ENCODE measurements at places on chromosomes 6 and 20.

- DNase-seq = no peak
Observed at GRCh38 chr6:111423055-111423633, 59.9 kb downstream of the REV3L start.

DNA sequence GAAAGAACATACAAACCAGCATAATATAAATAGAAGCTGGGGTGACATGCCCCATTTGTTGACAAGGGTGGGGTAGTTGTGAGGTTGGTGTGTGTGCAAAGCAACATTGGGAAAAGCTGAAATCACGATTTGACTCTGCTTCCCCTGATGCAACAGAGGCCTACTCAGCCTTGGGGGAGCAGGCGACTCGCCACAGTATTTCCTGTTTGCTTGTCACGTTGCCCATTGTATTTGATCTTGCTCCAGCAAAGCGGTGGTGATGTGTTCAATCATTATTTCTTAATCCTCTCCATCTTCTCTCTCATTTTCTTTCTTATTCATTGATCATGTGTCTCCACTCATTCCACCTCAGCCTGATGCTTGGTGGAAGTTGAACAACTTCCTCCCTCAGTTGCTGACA lies 165.8 kb upstream of the CITED2 start:
- DNase-seq = peak; percentile 67

DNA sequence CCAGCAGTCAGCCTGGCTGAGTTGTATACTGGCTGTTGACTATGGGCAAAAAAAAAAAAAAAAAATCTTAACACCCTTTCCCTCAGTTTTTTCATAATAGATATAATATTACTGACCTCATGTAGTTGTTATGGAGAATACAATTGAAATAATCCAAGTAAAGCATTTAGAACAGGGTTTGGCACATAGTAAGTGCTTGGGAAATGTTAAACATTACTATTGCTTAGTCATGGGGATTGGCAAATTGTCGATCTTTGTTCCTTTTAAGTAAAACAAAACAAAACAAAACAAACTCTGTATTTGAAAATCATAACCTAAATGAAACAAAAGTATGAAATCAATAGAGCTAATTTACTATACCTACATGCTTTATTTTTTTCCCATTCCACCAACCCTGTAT lies 458.4 kb downstream of the GRIK2 start:
- no peak for DNase-seq

DNA sequence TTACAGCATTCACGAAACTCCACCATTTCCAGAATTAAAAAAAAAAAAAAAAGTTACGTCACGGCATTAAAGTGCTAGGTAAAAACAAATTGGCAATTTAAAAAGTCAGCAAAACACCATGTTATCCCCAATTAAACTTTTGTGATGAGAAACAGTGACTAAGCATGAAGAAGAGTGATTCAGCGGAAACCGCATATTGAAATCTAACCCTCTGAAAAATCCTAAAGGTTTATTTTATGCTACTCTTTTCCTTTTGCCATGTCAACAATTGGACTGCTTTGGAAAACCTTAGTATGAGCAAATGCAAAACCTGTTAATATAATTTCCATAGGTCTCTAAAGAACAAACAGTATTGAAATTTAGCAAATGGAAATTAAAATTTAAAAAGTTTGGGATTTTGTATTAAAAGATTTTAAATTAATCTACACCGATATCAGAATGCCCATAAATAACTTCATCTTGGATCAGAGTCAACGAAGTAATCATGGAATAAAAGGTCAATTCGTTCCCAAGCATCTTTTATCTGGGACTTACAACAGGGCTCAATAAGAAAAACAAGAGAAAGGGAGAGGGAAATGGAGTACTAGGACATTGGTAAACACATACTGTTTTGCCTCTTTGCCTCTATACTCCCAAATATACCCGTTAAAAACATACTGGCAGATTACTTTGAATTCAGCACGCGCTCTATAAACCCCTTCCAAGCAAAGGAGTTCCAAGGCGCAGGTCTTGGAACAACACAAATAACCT lies 1.1 kb downstream of the FBXO30 start:
- DNase-seq = no peak

DNA sequence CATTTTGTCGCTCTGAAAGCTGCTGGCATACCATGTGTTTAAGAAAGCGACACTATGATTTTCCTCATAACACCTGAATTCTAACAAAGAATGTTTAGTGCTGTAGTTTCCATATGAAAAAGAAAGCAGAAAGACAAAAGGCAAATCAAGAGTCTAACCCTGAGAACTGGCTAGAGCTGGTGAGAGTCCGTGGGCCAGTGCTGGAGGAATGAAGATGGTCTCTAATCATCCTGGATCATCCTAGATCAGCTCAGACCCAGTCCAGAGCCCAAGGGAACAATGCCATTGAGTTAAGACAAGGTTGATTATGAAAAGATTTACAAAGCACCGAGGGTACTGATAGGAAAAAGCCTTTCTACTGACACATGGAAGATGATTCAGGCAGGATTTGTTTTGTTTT lies 73.0 kb upstream of the MYLIP start:
- DNase-seq = no peak

- DNase-seq = no peak
Observed at GRCh38 chr6:105882828-105883227, 203.3 kb upstream of the PRDM1 start.

GRCh38 chr6:1190366-1190765 lies 121.5 kb upstream of the FOXQ1 start:
- no peak for DNase-seq

GRCh38 chr6:18021166-18021850 lies 33.9 kb upstream of the KIF13A start:
- DNase-seq = no peak

DNA sequence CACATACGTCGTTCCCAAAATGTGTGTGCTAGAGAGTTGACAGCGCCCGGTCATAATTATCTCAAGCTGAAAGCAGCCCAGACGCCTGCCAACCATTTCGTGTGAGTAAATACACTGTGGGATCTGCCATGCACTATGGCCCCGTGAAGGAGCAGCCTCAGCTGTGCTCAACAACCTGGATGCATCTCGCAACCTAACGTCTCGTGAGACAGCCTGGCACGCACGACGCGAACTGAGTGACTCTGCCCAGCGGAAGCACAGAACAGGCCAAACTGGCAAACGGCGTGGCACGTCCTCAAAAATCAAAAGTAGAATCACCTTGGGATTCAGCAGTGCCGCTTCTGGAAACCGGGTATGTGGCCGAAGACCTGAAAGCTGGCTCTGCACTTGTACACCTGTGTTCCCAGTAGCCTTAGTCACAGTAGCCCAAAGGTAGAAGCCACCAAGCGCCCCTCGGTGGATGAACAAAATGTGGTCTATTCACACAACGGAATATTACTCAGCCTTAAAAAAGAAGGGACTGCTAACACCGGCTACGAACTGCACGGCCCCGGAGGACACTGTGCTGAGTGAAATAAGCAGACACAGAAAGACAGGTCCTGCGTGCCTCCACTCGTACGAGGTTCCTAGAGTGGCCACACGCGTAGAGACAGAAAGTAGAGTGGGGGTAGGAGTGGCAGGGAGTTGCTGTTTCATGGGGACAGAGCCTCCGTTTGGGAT lies 27.2 kb upstream of the SLCO4A1 start:
- no peak for DNase-seq

DNA sequence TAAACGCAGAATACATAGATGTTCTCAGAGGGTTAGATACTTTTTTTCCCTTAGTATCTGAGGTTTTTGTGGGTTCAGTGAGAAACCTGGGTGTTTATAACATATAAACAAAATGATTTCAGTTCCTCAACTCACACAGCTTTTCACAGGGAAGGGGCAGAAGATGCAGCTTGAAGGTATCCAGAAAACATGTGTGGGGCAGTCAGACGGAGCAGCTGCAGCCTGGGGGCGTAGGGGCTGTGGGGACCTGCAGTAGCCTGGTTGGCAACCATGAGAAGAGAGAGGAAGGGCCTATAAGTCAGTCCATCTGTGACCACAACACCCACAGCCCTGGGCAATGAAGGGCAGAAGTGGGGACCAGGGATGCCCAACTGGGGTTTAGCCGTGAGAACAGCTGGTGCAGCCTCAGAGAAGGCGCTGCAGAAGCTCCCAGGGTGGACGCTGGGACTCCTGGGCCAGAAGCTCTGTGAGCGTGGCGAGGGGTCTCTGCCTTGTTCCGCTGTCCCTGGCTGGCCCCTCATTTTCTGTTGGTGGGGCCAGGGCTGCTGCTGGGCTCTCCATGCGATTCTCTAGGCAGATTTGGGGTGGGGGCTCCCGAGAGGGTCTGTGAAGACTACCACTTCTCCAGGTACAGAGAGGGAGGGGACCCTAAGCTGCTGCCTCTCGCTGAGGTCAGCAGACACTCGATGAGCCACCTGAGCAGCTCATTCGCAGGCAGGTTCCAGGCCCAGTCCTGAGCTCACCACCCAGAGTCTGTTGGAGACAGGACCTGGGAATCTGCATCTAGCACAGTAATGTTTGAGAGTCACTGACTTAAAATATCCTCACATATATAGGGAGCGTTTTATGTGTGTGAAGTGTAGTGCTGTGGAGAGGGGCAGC lies 181.2 kb downstream of the ZDHHC14 start:
- no peak for DNase-seq

- no peak for DNase-seq
Observed at GRCh38 chr6:3707024-3707423, 44.5 kb downstream of the PXDC1 start.

- no peak for DNase-seq
Observed at GRCh38 chr20:4947817-4948559, 53.3 kb downstream of the SLC23A2 start.

DNA sequence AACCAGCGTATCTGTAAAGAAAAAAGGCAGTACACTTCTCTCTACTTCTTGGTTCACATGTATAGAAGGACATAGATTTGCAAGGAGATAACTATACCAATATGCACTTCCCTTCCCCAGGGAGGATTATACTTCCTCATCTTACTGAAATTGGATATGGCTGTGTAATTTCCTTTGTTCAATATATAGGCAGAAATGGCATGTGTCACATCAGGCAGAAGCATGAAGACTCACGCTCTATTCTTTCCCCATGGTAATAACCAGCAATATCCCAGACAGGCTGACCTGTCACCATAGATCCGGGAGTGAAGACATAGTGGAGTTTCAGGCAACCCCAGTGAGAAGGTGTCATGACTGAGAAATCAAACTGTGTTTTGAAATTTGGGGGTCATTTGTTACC lies 518.3 kb downstream of the KIF16B start:
- no peak for DNase-seq

DNA sequence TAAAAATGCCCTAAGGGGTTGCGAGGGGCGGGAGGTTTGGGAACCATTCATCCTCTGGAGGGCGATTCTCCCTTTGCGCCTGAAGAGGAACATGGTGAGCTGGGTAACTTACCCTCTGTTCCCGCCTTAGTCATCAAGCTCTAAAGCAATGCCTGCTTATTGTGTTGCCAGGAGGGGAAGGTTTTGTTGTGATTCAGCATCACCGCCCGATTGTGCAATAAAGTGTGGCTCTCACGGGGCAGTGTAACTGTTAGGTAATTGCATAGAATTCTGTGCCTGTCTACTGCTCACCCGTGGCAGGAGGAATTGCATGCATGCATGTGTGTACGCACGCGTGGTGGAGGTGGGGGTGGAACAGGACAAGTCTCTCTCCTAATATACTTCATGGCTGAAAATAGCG lies 95.5 kb upstream of the AGPAT4 start:
- no peak for DNase-seq

DNA sequence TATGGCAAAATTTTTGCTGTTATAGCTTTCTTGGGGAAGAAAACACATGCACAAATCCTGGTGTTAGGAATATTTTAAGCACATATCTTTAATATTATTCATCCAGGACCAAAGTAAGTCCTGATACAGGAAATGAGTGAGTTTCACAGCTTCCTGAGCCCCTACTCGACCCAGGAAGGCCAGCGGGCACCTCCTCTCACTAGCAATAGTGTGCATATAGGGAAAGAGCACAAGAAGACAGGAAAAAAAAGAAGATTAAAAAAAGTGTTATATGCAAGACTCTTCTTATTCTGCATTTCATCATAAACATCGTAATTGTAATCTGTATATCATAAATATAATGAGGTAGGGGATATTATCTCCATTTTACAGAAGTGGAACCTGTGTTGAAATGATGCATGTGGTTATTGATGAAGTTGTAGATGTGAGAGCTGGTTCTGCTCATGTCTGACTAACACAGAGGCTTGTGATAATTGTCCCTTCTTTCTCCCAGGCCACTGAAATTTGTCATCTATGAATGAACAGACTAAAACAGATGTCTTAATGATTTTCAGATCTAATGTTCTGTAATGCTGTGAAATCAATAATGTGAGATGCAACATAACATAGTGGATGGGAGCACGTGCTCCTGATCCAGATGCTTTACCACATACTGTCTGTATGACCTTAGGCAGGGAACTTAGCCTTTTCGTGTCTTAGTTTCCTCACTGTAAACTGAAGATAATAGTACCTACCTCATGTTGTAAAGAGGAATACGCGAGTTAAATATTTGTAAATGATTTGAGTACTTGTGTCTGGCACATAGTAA lies 101.2 kb downstream of the MYO6 start:
- DNase-seq = no peak

DNA sequence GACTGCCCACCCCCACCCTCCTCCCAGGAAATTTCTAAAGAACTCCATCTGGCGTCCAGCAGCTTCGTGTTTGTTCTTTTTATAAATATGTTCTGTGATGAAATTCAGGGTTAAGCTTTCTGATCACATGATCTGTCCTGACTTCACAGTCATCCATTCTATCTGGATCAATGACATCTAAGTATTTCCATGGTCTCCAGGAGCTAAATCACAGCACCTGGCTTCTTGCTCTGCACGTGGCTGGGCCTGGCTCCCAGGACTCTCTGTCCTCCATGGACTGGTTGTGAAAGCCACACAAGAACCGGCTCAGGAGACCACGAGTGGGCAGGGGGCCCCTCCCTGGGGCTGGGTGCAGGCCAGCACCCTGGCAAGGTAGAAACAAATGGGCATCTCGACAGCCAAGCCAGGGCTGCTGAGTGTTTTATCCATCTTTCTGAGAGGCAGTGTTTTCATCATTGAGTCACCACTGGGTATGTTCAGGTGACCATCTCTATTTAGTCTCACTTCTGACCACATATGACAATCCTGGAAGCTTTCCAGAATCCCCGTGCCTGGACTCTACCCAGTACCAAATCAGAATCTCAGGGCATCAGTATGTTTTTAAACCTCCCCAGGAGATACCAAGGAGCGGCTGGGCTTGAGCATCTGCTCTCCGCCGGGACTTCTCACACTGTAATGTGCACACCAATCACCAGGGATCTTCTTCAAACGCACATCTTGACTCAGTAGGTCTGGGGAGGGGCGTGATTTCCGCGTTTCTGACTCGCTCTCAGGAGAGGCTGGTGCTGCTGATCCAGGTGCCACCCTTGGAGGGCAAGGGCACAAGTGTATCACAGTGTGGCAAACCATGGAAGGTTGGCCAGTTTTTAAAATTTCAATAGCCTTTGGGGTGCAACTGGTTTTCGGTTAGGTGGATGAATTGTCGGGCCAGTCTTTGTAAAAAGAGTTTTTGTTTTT lies 31.6 kb upstream of the PXDC1 start:
- no peak for DNase-seq

- no peak for DNase-seq
Observed at GRCh38 chr20:19096843-19097242, 115.6 kb upstream of the SLC24A3 start.

- DNase-seq = no peak
Observed at GRCh38 chr6:123808556-123808955, 4.9 kb downstream of the NKAIN2 start.

- no peak for DNase-seq
Observed at GRCh38 chr6:108697561-108698161, 136.9 kb downstream of the FOXO3 start.

All from CD4-positive, alpha-beta T cell treated with Interleukin-17A for 4 hours (primary cell).